Caco-2 (cell line): ENCODE measurements at places on chromosomes 16 and 17. TPM values are rescaled to one million over a fixed set of nuclear protein-coding genes. Genes with fewer than 3 reads are reported as not detected.

DNA sequence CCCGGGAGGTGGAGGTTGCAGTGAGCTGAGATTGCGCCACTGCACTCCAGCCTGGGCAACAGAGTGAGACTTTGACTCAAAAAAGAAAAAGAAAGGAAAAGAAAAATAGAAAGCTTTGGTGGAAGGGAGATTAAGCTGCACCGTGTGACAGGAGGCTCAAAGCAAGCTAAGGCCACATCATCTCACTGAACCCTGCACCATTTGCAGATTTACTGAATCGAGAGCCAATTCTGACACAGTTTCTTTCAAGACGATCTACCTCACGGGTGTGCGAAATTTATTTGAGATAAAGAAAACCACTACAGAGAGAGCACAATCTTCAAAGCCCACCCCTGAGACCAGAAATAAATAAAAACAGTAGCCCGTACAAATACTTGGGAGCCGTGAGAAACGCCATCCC is 49.6 kb downstream of the RTN4RL1 start:
- H3K27me3 ChIP-seq, result no peaks in the 10 kb centered on the region
- H3K4me1 ChIP-seq, result peaks cover 9% of the 10 kb centered on the region
- no peak overlapping the region for H3K4me3 ChIP-seq
- no peaks in the 10 kb centered on the region for H3K36me3 ChIP-seq
- no peak for DNase-seq
- H3K27ac ChIP-seq, result no peak overlapping the region

HSD17B1 gene
- 2.3 and 4.0 TPM in 2 replicates for total RNA-seq

DNA sequence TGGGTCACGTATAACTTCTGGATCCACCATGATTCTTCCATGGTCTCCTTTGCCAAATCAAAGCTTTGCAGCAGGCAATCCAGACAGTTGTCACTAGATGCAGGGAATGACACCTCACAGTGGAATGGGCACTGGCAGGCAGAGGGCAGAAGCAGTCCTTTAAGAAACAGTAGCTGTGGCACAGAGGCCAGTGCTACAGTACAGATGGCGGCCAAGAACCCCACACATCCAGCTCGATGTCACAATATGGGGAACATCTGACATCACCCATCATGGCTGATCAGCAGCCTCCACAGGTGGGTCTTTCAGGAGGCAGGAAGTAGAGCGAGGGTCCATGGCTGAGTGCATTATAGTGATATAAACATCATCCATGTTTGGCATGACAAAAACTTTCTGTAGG is 18.8 kb upstream of the ERN1 start:
- no peak for DNase-seq
- H3K27me3 ChIP-seq, result no peaks in the 10 kb centered on the region
- H3K4me1 ChIP-seq, result no peaks in the 10 kb centered on the region
- H3K36me3 ChIP-seq, result no peaks in the 10 kb centered on the region

GUCY2D gene
- 0.74 and 1.7 TPM in 2 replicates for total RNA-seq

DNA sequence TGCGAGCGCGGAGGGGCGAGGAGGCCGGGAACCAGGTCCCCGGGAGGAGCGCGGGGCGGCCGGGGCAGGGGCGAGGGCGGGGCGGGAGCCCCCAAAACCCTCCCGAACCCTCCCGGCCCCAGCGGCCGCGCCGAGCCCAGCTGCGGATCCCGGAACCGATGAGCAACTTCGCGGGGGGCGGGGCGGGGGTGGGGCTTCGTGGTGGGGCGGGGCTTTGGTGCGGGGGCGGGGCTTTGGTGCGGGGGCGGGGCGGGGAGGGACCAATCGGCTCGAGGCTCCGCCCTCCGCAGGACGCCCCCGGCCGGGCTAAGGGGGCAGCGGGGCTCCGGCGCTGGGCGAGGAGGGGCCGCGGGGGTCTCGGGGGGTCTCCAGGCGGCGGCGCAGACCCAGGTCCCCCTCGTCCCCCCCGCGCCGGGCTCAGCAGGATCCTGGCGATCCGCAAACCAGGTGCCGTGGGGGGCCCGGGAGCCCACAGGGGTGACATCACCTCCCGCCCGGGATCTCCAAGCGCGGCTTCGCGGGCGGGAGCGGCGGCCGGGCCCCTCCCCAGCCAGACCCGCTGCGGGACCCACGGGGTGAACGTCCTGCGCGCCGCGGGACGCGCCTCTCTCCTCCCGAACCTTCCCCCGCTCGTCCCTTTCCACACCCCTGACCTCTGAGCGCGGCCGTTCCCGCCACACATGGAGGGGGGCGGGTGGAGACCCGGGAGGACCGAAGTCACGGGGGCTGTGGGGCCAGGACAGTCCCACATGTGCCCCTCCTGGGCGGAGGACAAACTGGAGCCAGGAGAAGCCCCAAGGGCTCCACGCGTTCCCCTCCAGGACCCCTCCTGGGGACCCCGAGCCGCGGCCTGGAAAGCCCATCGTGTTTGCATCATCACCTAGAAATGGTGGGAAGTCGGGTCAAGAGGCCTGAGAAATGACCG is at the start of gene ABR:
ABR (minus strand) TSS at position 164 of the 925 bp plus-strand sequence. CDS start 254 bp downstream, outside the sequence.
- no peak within 1 kb of the TSS for H3K27ac ChIP-seq
- no peaks in the 10 kb centered on the region for H3K27me3 ChIP-seq
- H3K4me3 ChIP-seq, result peak within 1 kb of the TSS; percentile 73
- no peaks in the 10 kb centered on the region for H3K36me3 ChIP-seq
- H3K4me1 ChIP-seq, result peaks cover 10% of the 10 kb centered on the region; the same call in 1 of the 2 replicates
- no peak for DNase-seq
